ENCODE measurements at places on chromosomes 5 and 9. TPM values are rescaled to one million over a fixed set of nuclear protein-coding genes. Genes with fewer than 3 reads are reported as not detected.

Gene LOX
- 62.9 TPM for total RNA-seq

Gene SEMA6A
- total RNA-seq, result 1.6 TPM

Gene ERBIN
- total RNA-seq, result 100 TPM

Gene LCN15
- total RNA-seq, result not detected

Gene CKMT2
- total RNA-seq, result not detected

Gene FYB1
- total RNA-seq, result 0.07 TPM

Gene FAM221B
- not detected for total RNA-seq

Gene KIF3A
- total RNA-seq, result 15.8 TPM

Gene FLT4
- total RNA-seq, result 1.9 TPM

Gene WDR38
- not detected for total RNA-seq

Gene EFNA5
- total RNA-seq, result 25.8 TPM

Gene SPINK13
- not detected for total RNA-seq

Gene PCSK1
- 4.7 TPM for total RNA-seq

Gene SLC25A25
- total RNA-seq, result 13.2 TPM

Gene TAF1L
- total RNA-seq, result under 0.01 TPM

Gene PPP3R2
- not detected for total RNA-seq

Gene DIRAS2
- not detected for total RNA-seq

Gene MRPL36
- 37.5 TPM for total RNA-seq

Gene BAAT
- total RNA-seq, result 0.07 TPM

Gene GDA
- total RNA-seq, result not detected

Gene ADAMTS6
- 77.3 TPM for total RNA-seq

Gene PHF24
- not detected for total RNA-seq

Gene PRKACG
- not detected for total RNA-seq

Gene PCDHGC5
- 1.1 TPM for total RNA-seq

Gene TSSK1B
- not detected for total RNA-seq

Gene MAMDC2
- total RNA-seq, result 20.5 TPM

Gene RGP1
- total RNA-seq, result 14.2 TPM

Gene TRAF1
- total RNA-seq, result 1.3 TPM

Gene SOX30
- not detected for total RNA-seq

Gene EIF4EBP3
- 1.7 TPM for total RNA-seq

Gene FOXI1
- not detected for total RNA-seq

Gene PCDHB1
- not detected for total RNA-seq

Gene PLPPR1
- total RNA-seq, result 1.1 TPM

Gene RBM27
- 37.2 TPM for total RNA-seq

Gene IFNA4
- total RNA-seq, result not detected

Gene CIZ1
- total RNA-seq, result 33.6 TPM

Gene SLC6A7
- not detected for total RNA-seq

Gene POU5F2
- total RNA-seq, result 3.9 TPM

Gene SKP2
- total RNA-seq, result 52.9 TPM

Gene LCN1
- total RNA-seq, result not detected

Gene BTNL9
- total RNA-seq, result not detected

Gene LPAR1
- total RNA-seq, result under 0.01 TPM

Gene SH2D3C
- 39.9 TPM for total RNA-seq

Gene IL17B
- not detected for total RNA-seq

Gene PCDHB13
- 0.22 TPM for total RNA-seq

Gene CDH10
- under 0.01 TPM for total RNA-seq

Gene PRRC1
- total RNA-seq, result 76.8 TPM

Gene DUSP1
- total RNA-seq, result 73.1 TPM

Gene MELK
- 73.0 TPM for total RNA-seq

Gene LCN10
- total RNA-seq, result not detected

Gene PCDHGB7
- total RNA-seq, result 9.4 TPM

Gene SPACA9
- total RNA-seq, result 2.0 TPM

Gene LAMC3
- total RNA-seq, result 0.22 TPM

Gene C5orf58
- total RNA-seq, result not detected

Gene NR5A1
- not detected for total RNA-seq

Gene MZB1
- not detected for total RNA-seq

Gene PLK2
- total RNA-seq, result 783 TPM

Gene NREP
- total RNA-seq, result 108 TPM

Gene TMEM232
- total RNA-seq, result 0.80 TPM
